ENCODE measurements at places on chromosomes 6 and 20.

DNA sequence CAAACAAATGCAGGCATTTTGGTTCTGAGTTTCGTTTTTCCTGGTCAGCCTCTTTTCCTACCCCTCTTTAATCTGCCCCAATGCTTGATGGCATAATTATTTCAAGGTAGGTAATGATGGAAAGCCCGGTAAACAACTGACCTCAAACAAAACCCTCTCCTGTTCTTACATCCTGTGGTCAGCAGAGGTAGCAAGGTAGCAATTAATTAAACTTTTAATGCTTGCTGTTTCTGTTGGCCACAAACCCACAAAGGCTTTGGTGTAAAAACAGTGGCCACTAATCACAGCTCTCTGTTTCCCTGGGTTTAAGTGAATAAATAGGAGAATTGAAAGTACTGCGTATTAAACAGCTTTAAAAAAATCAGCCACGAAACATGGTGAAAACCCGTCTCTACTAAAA lies 261.5 kb upstream of the SOX4 start:
- no peak overlapping the region for H3K27ac ChIP-seq
- no peaks in the 10 kb centered on the region for H3K27me3 ChIP-seq
- H3K4me1 ChIP-seq = no peaks in the 10 kb centered on the region
- no peak for DNase-seq
- no peak overlapping the region for H3K4me3 ChIP-seq
- H3K36me3 ChIP-seq = no peaks in the 10 kb centered on the region

GRCh38 chr20:58646703-58647102 lies 4.4 kb upstream of the STX16 start:
- no peaks in the 10 kb centered on the region for H3K4me1 ChIP-seq
- no peak overlapping the region for H3K4me3 ChIP-seq
- no peak overlapping the region for H3K27ac ChIP-seq

GRCh38 chr20:33559212-33559611 lies 69.3 kb downstream of the CBFA2T2 start:
- no peaks in the 10 kb centered on the region for H3K36me3 ChIP-seq

DNA sequence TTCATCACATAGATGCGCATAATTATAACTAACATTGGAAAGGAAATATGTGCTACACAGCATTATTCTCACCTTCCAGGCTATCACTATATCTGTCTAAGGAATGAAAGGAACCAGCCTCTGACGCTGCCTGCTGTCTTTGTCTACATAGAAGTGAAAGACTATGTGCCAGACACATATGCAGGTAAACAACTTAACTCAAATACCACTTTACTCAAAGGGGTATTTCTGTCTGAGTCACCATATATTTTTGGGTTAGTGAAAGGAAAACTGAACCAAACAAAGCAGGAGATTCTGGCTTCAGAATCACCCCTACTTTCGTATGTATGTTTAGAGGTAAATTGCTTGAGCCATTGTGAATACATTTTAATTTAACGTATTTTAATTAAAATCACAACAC lies 328.6 kb upstream of the PLCB4 start:
- H3K27ac ChIP-seq = no peak overlapping the region
- H3K4me3 ChIP-seq = no peak overlapping the region
- no peak for DNase-seq
- no peaks in the 10 kb centered on the region for H3K36me3 ChIP-seq
- no peaks in the 10 kb centered on the region for H3K27me3 ChIP-seq

DNA sequence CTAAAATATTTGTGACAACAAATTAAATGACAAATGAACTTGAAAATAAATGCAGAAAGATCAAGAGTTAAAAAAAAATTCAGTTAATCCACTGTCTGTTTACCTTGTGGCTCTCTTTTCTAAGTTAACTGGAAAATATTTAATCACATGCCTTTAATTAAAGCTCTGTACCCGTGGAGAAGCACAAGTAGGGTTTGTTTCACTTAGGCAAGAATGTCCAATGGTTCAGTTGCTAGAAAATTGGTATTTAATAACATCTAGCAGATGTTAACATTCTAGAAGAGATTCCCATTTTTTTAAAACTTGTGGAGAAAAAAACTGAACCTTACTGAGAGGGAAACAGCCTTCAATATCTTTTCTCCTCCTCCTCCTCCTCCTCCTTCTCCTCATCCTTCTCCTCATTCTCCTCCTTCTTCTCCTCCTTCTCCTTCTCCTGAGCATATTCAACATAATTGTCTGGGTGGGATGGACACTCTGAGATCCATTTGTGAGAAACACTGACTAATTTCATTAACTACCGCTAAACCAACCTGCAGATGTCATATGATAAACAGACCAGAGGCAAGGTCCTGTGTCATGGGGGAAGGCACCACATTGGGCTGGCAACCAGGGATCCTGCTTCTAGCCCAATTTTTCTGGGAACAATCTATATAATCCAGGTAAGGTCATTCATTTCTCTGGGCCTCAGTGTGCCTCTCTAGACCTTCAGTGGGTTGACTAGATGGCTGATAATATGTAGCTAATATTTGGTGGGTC lies 44.1 kb upstream of the AKIRIN2 start:
- H3K4me1 ChIP-seq = peaks cover 4% of the 10 kb centered on the region
- no peak for DNase-seq
- no peak overlapping the region for H3K27ac ChIP-seq
- no peaks in the 10 kb centered on the region for H3K27me3 ChIP-seq
- H3K4me3 ChIP-seq = no peak overlapping the region
- no peaks in the 10 kb centered on the region for H3K36me3 ChIP-seq

DNA sequence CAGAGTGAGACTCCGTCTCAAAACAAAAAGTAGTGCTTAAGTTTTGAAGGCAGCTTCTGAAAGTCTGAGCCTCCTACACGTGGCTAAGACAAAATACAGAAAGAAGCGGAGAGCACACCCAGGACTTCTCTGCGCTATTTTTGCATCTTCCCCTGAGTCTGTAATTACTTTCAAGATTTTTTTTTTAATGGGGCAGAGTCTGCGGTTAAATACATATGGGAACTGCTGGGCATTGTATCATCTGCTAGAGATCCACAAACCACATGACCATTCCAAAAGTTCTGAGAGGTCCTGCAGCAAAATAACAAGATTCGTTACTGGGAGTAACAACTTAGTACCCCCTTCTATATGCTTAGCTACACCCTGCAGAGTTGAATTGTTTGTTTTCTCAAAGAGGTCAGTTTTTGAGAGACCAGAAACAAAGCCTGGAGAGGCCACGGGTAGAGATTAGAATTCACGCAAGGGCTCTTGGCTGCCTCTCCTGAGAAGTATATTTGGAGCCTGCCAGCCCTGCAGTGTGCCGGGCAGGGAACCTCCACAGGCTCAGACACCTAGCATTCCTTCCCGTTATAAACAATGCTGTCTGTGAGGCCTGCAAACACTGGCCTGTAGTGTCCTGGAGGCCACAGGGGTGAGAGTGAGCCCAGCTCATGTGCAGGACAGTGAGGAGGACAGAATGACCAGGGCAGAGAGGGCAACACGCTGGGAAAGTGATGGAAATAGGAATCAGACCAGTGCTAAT lies 48.2 kb upstream of the FAM50B start:
- H3K27me3 ChIP-seq = no peaks in the 10 kb centered on the region
- no peak overlapping the region for H3K4me3 ChIP-seq
- no peak overlapping the region for H3K27ac ChIP-seq
- no peak for DNase-seq
- no peaks in the 10 kb centered on the region for H3K36me3 ChIP-seq
- 0 out of 2 replicates have a peak, but pooled peaks cover 6% of the 10 kb centered on the region for H3K4me1 ChIP-seq

DNA sequence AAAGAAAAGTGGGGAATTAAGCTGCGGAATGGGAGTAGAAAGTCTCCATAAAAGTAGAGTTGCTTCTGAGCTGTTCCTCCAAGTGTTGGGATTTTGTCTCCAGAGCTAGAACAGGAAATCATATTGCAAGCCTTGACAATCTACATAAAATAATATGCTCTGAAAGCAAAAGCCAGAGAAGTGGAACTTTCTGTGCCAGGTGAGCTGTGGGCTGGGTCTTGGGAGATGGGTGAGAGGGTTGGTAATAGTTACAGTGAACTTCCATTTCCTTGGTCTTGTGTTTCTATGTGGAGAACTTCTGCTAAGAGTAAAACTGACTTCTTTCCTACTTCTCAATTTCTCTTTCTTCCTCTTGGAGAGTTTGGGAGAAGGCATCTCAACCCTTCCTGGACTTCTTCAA lies 6.3 kb upstream of the HMGN4 start:
- no peaks in the 10 kb centered on the region for H3K27me3 ChIP-seq
- peak overlapping the region; percentile 81 for H3K4me3 ChIP-seq
- no peak for DNase-seq
- H3K4me1 ChIP-seq = peaks cover 31% of the 10 kb centered on the region
- no peaks in the 10 kb centered on the region for H3K36me3 ChIP-seq

DNA sequence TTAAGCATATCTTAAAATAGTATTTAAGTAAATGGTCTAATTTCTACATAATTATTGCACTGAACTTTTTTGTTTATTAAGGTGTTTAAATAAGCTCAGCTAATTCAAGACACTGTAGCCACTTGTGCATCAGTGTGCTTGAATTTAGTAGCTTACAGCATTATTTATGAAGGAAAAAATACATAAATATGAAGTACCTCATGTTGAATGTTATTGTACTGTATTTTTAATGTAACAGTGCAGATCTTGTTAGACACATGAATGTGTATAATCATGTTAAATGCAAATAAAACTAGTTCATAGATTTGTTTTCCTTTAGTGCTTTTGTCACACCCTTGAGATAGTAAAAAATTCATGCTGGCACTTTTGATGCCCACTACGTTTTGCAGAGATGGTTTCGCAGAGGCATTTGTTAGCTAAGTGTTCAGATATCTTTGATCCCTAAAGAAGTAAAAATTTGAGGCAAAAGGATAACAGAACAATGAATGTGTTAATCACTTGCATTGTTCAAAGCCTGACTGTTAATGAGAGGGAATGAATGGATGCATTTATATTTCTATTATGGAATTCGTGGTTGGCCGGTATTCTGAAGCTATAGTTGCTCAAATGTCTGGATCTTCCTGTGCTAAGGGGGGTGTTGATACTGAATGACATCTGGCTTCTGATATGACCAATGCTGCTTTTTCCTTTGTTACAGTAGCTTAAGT lies 8.8 kb downstream of the BTBD3 start:
- H3K4me1 ChIP-seq = no peaks in the 10 kb centered on the region
- H3K27me3 ChIP-seq = no peaks in the 10 kb centered on the region
- DNase-seq = no peak
- H3K36me3 ChIP-seq = peaks cover 10% of the 10 kb centered on the region
- H3K27ac ChIP-seq = no peak overlapping the region
- no peak overlapping the region for H3K4me3 ChIP-seq

GRCh38 chr6:111615916-111616612 lies 10.4 kb upstream of the TRAF3IP2 start:
- no peaks in the 10 kb centered on the region for H3K27me3 ChIP-seq
- no peak overlapping the region for H3K27ac ChIP-seq
- H3K4me3 ChIP-seq = no peak overlapping the region
- no peak for DNase-seq
- H3K4me1 ChIP-seq = no peaks in the 10 kb centered on the region

DNA sequence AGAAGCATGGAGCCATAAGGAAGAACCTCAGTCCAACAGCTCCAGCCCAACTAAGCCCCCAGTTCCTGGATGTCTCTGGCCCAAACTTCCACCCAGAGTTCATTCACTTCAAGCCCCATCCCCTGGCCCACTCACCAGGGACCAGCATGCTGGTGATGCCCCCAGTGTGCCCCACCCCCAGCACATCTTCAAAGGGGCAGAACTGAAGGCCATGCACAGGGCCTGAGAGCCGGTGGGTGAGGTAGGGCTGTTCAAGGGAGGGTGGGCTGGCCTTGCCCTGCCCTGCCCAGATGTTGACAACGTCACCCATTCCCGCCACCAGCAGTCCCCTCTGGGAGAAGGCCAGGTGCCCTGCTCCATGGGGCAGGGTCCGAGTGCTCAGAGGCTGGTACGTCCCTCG lies 3.6 kb downstream of the B3GALT4 start:
- H3K4me3 ChIP-seq = no peak overlapping the region
- no peaks in the 10 kb centered on the region for H3K27me3 ChIP-seq
- H3K4me1 ChIP-seq = no peaks in the 10 kb centered on the region

DNA sequence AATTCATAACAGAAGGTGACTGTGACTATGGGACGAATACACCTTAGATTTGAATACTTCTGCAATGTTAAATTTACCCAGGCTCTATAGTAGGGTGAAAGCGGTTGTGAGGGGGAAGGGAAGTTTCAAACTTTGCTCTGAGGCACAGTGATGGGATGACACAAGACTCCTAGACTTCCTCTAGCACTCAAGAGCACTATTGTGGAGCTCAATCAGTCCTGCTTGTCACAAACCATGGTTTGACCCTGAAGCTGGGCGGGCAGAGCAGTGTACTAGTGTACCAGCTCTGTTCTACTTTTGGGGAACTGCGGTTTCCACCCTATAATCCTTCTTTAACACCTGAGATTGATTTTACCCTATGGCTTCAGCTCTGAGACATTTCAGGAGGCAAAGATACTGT lies 17.1 kb downstream of the TRIM27 start:
- DNase-seq = no peak
- peaks cover 10% of the 10 kb centered on the region for H3K36me3 ChIP-seq
- no peaks in the 10 kb centered on the region for H3K4me1 ChIP-seq

DNA sequence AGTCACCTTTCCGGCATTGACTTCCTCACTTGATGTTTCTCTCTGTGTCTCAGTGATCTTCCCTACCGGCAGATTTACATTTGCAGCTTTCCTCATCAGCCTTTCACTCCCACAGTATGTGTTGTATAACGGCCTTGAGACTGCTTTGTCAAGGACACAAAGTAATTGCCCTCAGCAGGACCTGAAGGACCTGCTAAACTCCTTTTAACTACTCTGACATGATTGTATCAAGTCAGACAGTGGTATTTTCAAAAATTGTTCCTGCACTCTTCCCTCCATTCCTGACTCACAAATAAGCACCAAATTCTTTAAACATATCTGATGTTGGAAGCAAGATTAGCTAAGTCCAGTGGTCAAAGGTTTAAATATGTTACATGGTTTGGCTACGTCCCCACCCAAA lies 62.4 kb downstream of the PDE10A start:
- no peaks in the 10 kb centered on the region for H3K36me3 ChIP-seq
- no peak overlapping the region for H3K27ac ChIP-seq
- H3K4me1 ChIP-seq = no peaks in the 10 kb centered on the region
- no peak for DNase-seq
- H3K27me3 ChIP-seq = no peaks in the 10 kb centered on the region

- H3K36me3 ChIP-seq = no peaks in the 10 kb centered on the region
- H3K27me3 ChIP-seq = no peaks in the 10 kb centered on the region
- DNase-seq = peak; percentile 68
- H3K27ac ChIP-seq = no peak overlapping the region
- no peak overlapping the region for H3K4me3 ChIP-seq
Observed at GRCh38 chr6:131900231-131900630, 50.9 kb downstream of the CCN2 start.
